ENCODE measurements at places on chromosomes 6 and 20.

GRCh38 chr6:11218538-11219399 lies 13.7 kb downstream of the NEDD9 start:
- DNase-seq: peak; percentile 29

DNA sequence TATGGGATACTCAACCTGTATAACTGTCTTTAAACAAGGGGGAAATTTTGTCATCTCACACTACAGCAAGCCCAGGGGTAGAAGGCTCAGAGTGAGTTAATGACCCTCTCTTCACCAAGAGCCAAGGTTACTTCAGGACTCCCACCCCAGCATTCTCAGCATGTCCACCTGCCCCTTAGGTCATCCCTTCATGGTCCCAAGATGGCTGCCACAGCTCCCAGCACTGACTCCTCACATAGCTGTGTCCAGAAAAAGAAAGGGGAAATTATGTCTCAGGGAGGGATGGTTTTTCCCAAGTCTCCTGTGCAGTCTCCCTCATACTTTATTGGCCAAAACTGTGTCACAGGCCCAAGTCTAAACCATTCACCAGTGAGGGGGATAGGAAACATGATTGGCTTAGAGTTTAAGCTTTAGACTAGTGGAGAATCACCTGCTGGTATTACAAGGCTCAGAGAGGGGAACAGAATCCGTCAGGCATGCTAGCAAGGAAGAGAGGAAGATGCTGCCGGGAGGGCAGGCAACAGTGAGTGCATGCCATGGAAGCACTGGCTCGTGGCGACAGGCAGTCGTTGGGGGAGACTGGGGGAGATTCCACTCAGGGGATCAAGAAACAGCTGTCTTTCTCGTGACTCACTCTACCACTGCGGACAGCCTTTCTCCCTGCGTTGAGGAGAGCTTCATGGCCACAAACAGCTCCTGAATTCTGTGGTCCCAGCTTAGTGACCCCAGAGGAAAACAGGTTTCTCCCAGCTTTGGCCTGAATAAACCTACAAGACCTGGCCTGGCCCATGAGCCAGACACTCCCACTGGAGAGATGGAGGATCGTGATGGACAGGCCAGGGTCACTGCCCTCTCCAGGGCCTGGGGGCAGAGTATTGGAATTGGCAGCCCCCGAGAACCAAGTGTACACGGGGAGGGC lies 37.2 kb downstream of the HM13 start:
- DNase-seq: no peak

DNA sequence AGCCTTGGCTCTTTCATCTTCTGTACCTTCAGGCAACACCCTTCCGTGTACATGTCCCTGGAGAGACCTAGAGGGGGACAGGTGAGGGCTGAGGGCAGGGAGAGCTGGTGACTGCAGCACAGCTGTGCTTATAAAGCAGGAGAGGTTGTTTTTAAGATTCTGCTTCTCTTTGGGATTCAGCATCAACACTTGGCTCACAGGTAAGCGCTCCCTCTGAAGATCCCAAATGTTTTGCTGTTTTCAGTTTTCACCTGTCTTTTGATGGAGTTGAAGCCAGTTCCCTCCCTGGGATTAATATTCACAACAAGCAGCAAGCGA lies 19.4 kb upstream of the TRAF3IP2 start:
- no peak for DNase-seq

GRCh38 chr6:124330197-124330596 lies 526.5 kb downstream of the NKAIN2 start:
- DNase-seq: no peak

- no peak for DNase-seq
Measured at GRCh38 chr6:19831358-19831757, 5.8 kb upstream of the ID4 start.

Measured in T-helper 1 cell (primary cell).